ENCODE measurements at places on chromosomes 6 and 20.

- DNase-seq = no peak
These were observed 800 bp upstream of the GRIK2 start for GRCh38 chr6:101392586-101393230.

DNA sequence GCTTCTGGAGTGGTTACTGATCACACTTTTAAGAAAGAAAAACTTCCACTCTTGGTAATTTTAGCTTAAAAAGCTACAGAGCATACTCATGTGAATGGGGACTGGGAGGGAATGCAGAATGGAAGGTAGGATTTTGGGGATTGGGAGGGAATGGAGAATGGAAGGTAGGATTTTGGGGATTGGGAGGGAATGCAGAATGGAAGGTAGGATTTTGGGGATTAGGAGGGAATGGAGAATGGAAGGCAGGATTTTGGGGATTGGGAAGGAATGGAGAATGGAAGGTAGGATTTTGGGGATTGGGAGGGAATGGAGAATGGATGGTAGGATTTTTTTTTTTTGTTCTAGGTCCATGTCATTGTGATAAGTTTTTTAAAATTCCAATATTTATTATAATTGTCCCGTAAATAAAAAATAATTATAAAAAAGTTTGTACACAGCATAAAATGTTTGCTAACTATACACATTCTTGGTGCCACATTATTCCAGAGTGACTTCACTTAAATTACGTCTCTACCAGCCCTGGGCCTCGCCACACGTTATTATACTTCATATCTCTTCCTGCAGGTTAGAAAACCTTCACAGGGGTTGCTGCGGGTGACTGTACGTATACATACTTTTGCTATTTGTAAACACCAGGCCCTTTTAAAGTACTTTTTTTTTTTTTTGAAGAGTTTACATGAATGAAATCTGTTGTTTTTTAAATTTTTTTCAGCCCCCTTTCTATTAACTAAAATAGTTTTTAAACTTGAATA lies 127.3 kb downstream of the TIAM2 start:
- DNase-seq = no peak

GRCh38 chr6:98566126-98566525 lies 268.2 kb upstream of the POU3F2 start:
- no peak for DNase-seq

GRCh38 chr6:1118287-1118647 lies 193.6 kb upstream of the FOXQ1 start:
- DNase-seq = no peak

DNA sequence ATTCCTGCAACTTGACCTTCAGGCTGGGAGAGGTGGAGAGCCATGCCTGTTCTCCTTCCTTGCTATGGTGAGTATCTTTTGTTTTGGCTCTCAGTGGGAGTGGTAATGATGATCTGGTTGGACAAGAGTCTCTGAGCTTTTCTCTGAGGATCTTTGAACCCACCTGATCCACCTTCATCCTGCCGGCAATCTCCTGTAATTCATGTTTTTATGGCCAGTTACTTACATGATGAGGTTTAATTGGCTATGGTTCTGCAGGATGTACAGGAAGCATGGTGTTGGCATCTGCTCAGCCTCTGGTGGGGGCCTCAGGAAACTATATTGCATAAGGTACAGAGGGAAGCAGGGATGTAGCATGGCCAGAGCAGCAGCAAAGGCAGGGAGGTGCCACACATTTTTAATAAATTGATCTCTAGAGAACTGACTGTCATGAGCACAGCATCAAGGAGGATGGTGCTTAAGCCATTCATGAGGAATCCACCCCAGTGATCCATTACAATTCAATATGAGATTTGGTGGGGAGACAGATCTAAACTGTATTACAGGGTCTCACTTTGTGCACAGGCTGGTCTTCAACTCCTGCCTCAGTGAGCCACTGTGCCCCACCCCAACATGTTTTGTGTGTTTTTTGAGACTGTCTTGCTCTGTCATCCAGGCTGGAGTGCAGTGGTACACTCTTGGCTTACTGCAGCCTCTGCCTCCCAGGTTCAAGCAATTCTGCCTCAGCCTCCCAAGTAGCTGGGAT lies 10.0 kb downstream of the HSPA1B start:
- DNase-seq = no peak

All from AG09319 (cell line).